ENCODE measurements at places on chromosomes 13 and 19. TPM values are rescaled to one million over a fixed set of nuclear protein-coding genes. Genes with fewer than 3 reads are reported as not detected.

GZMM gene
- total RNA-seq: not detected

VSTM2B gene
- not detected for total RNA-seq

DHRS12 gene
- total RNA-seq: 3.3 TPM

CYP4F2 gene
- not detected for total RNA-seq

KIR2DL3 gene
- total RNA-seq: not detected

OPA3 gene
- 6.5 TPM for total RNA-seq

GJB2 gene
- 0.29 TPM for total RNA-seq

ZNF540 gene
- 0.44 TPM for total RNA-seq

ZNF728 gene
- total RNA-seq: 0.50 TPM

KLK13 gene
- total RNA-seq: not detected

PSG1 gene
- total RNA-seq: 0.58 TPM

STX10 gene
- 102 TPM for total RNA-seq

JSRP1 gene
- total RNA-seq: 0.15 TPM

ZNF285 gene
- total RNA-seq: 9.5 TPM

ACP5 gene
- 0.66 TPM for total RNA-seq

SH2D3A gene
- 0.15 TPM for total RNA-seq

XPO4 gene
- 21.8 TPM for total RNA-seq

ZNF582 gene
- 2.6 TPM for total RNA-seq

GPC5 gene
- not detected for total RNA-seq

ZNF790 gene
- total RNA-seq: 8.3 TPM

TTYH1 gene
- total RNA-seq: not detected

SYNGR4 gene
- total RNA-seq: not detected

ZNF559 gene
- total RNA-seq: 15.2 TPM

PTPRS gene
- 479 TPM for total RNA-seq

PCDH17 gene
- total RNA-seq: 0.15 TPM

C19orf33 gene
- total RNA-seq: not detected

TRPC4 gene
- total RNA-seq: 0.15 TPM

PLIN5 gene
- not detected for total RNA-seq

CEACAM21 gene
- total RNA-seq: not detected

PPM1N gene
- total RNA-seq: 3.3 TPM
